ENCODE measurements at places on chromosomes 12 and 14. TPM values are rescaled to one million over a fixed set of nuclear protein-coding genes. Genes with fewer than 3 reads are reported as not detected.

Gene DDX23
- total RNA-seq, result 132 TPM

Gene DPPA3
- not detected for total RNA-seq

Gene NANOG
- total RNA-seq, result not detected

Gene CLEC1A
- total RNA-seq, result 0.06 TPM

Gene PLEKHA5
- total RNA-seq, result 15.3 TPM

Gene C12orf75
- total RNA-seq, result 103 TPM

Gene VRTN
- total RNA-seq, result not detected

Gene KRT71
- total RNA-seq, result not detected

Gene PPP1R1A
- total RNA-seq, result not detected

Gene NAA25
- total RNA-seq, result 32.1 TPM

Gene PRKD1
- 3.3 TPM for total RNA-seq
